IPS-NIHi11 (cell line): ENCODE measurements at places on chromosomes 7 and 10.
A peak's percentile ranks its signal among the peaks of the same experiment; 100 is the strongest.

DNA sequence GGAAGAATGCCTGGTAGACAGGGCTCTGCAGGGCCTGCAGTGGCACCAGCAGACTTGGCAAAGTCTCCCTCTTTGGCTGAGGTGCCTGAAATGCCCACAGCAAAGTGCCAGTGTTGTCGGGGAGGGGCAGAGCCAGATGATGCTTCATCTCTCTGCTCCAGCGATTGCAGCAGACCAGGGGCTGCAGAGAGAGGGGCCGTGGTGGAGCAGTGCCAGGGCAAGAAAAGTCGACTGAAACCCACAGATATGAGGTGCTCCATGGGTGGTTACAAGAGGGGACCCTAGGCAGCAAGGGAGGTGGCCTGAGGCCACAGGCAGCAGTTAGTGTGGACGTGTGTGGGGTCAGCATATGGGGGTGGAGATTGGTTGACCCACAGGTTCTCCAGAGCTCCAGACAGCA is 123.5 kb upstream of the SHH start:
- no peak for DNase-seq

DNA sequence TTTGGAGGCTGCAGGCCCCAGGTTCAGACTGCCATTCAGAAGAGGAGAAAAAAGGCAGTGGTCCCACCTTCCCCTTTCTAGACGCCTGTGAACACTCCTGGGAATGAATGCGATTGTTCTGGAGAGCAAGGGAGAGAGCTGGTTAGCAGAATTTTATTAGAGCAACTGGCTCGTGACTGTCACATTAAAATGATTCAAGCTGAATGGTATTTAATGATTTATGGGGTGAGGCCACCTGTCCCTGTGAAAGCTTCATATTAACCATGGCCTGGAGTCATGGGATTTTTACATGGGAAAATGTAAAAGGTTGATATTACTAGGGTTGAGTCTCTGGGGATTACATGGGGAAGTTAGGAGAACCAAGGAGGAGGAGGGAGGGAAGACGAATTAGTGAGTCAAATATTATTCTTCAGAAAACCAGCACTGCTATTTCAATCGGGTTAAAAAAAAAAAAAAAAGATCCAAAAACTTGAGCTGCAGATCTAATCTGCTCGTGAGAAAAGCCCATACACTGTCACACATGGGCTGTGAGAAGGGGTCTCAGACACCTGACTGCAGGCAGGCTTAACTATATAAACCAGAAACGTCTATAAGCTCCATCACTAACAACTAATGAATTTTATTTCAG is 8.3 kb downstream of the CXCL12 start:
- no peak for DNase-seq

DNA sequence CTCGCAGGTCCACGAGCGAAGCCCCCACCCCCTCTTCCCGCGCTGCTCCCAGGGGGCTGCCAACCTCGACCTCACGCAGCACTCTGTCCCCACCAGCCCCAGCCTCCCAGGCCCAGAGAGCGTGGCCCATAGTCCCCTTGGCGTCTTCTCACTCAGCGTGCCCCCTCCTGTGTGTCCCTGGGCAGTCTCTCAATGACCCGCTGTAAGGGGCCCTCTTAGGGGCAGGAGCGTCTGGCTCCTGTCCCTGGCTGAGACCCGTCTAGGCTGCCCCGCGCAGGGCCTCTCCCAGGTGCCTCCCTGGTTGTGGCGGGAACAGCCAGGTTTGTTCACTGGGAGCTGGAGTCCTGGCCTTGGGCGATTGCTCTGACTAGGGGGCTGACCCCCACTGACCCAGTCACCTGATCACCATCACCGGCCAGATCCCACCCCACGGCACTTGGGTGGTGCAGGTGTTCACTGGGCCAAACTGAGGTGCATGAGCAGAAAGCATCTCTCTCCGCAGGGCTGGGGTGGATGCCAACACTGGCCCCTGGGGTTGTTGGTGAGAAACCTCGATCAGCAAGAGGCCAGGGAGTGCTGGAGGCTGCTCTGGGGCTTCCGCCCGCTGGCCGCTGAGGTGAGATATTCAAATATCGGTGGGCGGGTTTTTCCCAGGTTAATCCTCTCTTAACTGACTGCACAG is 12.6 kb upstream of the WDFY4 start:
- DNase-seq = peak; percentile 30

- peak; percentile 62 for DNase-seq
Measured at GRCh38 chr7:130901209-130901783, 167.3 kb upstream of the KLF14 start.

DNA sequence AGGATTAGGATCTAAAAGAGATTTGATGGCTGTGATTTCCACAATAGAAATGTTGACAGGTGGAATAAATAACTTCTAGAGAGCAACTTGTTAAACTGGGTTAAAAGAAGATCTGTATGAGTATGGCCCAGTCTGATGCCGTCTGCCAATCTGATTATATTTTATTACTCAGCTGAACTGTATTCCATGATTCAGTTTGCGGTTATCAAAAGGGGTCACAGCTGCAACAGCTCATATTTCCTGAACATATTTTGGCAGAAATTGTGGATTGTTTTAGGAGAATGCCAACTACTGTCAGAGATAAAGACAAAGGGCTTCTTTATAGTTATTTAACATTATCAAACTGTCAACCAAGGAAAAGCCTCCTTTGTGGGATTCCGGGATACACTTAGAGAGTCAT is 244.8 kb upstream of the MINDY3 start:
- DNase-seq = no peak

DNA sequence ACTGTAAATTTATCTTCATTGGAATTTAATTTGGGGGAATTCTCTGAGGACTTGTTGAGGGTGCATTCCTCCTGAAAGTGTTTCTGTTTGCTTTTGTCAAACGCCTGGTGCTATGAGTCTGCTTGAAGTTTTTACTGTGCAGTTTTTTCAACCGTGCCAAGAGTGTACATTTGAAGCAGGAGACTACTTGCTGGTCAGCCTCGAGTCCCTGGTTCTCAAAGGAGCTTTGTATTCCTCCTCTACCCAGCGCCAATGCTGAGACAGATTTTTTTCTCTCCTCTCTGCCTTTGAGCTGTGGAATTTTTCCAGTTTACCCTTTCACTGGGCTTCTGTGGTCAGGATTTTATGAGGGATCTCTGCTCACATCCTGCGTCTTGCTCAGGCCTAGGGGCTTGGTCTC is 62.1 kb downstream of the NPY start:
- DNase-seq = no peak

DNA sequence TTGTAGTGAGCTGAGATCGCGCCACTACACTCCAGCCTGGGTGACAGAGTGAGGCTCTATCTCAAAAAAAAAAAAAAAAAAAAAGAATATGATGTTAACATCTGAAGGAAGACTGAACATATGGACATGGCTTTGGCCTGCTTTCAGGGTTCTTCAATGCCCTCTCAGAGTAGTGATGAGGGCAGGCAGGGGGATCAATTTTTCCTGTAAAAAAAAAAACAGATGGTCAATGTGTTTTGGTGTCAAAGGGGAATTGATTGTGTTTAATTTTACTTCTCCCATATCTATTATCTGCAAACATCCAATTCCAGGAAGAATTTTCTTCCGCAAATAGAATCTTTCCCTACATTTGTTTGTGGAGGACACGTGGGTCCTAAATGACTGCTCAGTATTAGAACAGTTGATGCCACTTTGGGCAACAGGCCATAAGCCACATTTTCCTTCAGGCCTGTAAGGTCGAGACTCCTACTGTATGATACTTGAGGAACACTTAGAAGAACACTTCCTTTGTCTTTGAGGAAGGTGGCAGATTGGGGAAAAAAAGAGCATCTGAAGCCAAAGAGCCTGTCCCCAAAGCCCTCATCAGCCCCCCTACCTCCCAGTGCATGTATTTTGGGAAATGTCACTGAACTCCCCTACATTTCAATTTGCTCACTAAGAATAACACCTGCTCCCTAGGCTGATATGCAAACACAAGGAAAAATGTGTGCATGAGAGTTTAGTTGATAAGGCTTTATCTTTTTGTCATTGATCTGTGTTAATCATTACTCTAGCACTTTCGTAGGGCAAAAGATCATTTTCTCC is 28.3 kb downstream of the MGAM2 start:
- DNase-seq = no peak

DNA sequence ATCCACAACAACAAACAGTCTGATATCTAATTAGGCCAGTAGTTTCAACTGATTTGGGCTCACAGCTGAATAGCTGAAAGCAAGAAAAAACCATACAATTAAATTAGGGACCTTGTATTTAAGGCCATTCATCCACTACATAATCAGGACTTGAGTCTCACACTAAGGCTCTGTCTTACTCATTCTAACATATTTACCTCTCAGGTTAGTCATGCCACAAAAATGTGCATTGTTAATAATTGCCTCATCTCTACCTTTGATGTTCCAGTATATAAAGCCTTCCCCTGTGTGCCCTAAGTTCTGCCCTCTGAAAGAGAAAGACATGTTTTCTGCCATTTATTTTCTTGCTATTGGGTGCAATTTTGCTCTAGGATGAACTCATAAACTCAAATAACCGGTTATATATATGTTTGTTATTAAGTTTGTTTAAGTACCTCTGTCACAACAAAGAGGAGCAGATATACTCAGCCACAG is 5.3 kb upstream of the C1GALT1 start:
- no peak for DNase-seq

GRCh38 chr7:105816954-105817615 is 59.3 kb downstream of the ATXN7L1 start:
- no peak for DNase-seq
